ENCODE measurements at places on chromosomes 13 and 19.

- no peak for DNase-seq
Measured at GRCh38 chr13:109870274-109870673, 83.9 kb upstream of the IRS2 start.

DNA sequence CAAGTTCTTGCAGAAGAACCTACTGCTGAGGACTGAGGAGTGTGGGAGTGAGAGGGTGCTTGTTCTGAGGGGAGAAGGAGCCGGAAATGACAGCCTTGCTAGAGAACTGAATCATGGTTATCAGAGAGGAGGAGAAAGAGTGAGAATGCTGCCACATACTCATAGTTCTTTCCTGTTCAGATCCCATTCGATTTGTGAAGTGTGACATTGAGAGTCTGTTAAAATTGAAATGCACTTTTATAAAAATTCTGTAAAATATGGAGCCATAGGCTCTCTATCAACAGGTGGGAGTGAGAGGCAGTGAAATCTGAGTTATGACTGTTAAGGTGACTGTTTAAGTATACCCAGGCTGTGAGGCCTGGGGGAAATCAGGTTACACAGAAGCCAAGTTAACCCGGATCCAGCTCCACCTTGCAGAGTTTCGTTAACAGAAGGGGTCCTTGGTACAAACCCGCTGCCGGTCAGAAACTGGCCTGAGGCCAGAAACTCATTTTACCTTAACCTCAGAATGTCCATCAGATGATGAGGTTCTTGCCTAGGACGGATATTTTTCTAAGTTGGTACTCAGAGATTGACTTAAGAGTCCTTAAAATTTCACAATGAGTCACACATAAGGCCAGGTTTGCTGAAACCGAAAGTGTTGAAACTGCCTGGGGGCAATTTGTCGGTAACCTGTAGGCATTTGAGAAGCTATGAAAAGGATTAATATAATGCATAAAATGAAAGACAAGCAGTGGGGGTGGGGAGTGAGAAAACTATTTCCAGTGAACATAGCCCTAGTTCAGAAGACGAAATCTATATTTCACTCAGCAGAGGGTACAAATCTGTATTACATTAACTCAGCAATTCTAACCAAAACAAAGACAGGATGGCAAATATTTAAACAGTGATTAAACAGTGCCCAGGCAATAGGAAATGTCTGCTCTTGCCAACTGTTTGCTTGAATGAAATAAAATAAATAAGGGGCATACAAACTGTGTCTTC lies 350.5 kb downstream of the KCNRG start:
- DNase-seq: peak; percentile 14

- no peak for DNase-seq
Measured at GRCh38 chr19:8487137-8487851, 15.1 kb downstream of the PRAM1 start.

DNA sequence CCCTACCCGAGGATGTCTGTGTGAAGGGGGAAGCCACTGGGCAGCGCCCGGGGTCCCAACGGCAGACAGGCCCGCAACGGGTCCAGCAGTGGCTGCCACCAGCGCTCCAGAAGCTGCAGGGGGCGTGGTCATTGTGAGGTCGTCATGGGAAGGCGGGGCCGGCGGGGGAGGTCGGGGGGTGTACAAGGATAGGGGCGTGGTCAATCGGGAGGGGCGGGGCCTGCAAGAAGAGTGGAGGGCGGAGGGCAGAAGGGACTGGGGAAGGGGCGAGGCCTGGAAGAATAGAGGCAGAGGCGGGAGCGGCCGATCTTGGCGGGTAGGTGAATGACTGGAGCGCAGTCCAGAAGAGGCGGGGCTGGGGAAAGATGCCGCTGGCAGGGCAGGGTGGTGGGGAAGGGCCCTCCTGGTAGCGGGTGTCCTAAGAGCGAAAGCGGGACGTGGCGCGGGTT lies 4.4 kb downstream of the FUZ start:
- DNase-seq: peak; percentile 71

- no peak for DNase-seq
Measured at GRCh38 chr19:32908641-32909190, 39.1 kb upstream of the SLC7A9 start.

- DNase-seq: no peak
Measured at GRCh38 chr13:110869805-110870706, 44.8 kb downstream of the ANKRD10 start.

DNA sequence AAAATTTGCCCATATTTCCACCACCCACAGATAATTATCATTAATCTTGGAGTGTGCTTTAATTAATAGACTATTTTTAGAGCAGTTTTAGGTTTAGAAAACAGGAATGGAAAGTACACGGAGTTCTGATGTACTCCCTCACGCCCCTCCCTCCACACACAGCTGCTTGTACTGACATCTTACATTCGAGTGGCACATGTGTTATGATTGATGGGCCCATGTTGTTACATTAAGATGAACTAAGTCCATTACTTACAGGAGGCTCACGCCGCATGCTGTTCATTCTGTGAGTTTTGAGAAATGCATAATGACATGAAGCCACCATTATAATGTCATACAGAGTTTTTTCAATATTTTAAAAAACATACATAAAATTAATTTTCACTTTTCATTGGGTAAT lies 1.2 kb upstream of the SPATA13 start:
- no peak for DNase-seq

GRCh38 chr13:97460004-97460775 lies 26.2 kb downstream of the RAP2A start:
- DNase-seq: peak; percentile 18

DNA sequence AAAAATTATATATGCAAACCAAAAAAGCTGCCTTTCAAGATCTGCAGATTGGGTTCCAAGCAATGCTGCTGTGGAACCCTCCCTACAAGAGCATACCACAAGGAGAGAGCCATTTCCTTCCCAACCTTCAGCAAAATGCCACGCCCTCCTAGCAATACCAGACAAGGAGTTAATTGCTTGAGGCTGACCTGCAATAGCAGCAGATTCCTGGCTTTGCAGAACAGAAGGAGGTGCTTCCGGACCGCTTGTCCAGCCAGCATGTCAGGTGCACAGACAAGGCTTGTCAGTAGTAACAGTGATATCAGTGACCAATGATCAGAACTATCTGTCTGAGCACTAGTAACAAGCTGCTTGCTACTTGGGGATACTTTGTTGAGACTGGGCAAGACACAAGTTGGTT lies 301.6 kb downstream of the FGF14 start:
- DNase-seq: no peak

DNA sequence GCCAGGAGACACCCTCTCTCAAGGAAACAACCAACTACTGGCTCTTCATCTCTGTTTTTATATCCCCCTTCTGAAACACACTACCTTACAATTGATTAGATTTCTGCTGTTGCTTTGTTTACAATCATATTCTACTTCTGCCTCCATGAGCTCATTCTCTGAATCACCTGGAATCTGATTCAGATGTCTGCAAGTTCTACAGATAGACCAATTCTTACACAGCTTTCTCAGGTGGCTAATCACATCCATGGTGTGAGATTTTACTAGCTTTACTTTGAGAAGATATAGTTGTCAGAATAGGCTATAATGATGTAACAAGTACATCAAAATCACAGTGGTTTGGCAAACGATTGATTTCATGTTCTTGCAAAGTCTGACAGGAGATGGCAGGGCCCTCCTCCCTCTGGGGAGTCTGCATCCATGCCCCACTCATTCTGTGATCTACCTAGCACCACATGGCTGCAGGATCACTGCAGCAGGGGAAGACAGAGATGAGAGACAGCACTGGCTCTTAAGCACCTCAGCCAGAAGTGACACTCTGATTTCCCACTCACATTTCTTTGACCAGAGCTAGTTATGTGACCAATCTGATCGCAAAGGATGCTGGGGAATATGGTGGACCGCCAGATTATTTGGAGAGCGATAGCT lies 243.7 kb downstream of the FOXO1 start:
- no peak for DNase-seq

DNA sequence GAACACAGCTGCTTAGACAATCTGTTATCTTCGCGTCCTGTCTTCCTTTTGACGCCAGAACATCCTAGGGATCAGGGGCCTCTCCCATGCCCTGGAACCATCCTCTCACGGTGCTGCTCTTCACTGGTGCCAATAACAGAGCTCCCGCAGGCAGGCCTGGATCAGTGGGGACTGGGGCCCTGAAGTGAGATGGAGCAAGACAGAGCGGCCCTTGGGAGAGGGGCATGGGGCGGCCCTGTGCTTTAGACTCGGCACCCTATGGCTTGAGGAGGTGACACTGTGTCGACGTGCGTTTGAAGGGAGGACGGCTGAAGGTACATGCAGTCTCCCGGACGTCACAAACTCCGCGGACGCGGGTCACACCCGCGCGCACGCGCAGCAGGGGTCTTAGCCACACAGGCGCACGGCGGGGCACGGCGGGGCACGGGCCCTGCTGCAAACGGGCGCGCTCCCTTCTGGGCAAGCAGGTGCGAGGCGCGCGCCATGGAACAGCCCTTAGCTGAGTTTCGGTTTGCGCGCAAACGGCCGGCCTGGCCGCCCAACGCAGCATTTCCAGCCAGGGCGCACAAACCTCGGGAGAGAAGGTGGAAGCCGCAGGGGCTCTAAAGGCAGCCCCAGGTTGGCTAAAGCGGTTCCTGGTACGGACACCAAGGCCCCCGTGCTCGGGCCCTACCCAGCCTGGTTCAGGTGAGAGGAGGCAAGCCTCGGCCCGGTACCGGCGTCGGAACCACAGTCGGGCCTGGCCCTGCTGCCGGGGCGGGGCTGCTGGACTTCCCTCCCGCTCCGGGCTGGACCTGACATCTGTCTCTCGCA lies 16.5 kb upstream of the RNF17 start:
- DNase-seq: no peak

All from GM18507 (cell line).